Psoas muscle (tissue), 8 donors: ENCODE measurements at places on chromosomes 2 and 18. TPM values are rescaled to one million over a fixed set of nuclear protein-coding genes. Genes with fewer than 3 reads are reported as not detected.

DNA sequence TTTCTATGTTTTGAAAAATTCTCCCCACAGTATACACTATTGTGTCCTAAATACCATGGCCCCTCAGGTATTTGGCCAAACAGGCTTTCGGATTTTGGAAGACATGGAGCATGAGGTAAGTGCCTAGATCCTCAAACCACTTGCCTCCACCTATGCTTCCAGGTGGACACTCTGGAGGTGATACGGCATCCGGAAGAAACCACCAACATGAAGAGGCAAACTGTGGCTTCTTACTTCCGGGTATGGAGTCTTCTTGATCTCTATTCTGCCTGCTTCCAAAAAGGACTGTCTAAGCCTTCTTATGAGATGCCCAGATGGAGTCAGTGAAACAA lies 252.0 kb upstream of the SP5 start:
- no peak for DNase-seq
- no peaks in the 10 kb centered on the region for H3K27me3 ChIP-seq
- H3K4me3 ChIP-seq, result no peak overlapping the region
- H3K27ac ChIP-seq, result no peak overlapping the region

DNA sequence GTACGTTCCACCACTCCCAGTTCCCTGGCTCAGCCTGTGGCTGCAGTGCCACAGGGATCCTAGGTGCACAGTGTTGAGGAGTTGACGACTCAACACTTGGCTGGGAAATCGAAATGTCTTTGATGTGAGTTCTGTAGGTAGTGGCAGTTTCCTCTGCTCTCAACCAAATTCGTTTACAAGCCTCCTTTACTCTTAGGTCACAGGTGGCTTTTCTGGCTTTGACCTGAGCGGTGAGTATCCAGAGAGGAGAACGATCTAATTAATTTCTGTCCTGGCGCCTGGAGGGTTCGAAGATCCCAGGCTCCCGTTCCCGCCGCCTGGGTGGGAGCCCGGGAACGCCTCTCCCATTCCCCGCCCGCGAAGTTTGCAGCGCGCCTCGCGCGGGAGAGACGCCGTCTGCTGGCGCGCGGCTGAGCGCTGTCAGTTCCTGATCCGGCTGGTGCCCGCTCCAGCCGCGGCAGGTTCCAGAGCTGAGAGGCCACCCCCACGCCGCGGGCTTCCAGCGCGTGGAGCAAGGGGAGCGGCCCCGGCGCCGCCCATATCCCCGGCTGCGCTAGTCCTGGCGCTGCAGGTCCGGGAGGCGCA lies at the start of gene LAMA3:
TSS of gene LAMA3 (plus strand) at position 423 of the 585 bp plus-strand sequence. CDS start 231 bp downstream, outside the sequence.
- DNase-seq, result peak; percentile 56
- H3K36me3 ChIP-seq, result no peaks in the 10 kb centered on the region
- no peaks in the 10 kb centered on the region for H3K4me1 ChIP-seq
- peak within 1 kb of the TSS; percentile 69 for H3K4me3 ChIP-seq

DNA sequence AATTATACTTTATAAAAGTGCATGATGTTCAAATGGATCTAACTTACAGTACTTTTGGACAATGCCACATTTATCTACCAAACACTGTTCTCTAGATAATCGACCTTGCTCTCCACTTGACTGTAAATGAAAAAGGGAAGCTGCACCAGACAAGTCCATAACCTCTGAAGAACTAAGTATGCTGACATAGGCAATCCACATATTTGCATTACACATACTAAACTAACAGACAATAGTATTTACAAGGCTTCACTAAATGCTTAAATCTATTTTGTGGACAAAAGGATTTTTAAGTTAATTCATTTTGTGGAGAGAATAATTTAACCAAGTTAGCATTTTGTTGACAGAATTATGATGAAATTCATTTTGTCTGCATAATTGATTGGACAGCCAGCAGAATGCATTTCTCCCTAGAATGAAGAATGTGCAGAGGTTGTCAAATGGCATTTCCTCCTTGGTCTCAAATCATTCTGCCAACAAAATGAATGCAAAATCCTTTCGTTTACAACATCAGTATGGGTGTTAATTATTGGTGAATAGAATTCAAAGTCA lies 520.9 kb downstream of the CPS1 start:
- no peak for DNase-seq
- no peak overlapping the region for H3K27ac ChIP-seq
- no peaks in the 10 kb centered on the region for H3K4me1 ChIP-seq
- H3K27me3 ChIP-seq, result no peaks in the 10 kb centered on the region
- H3K4me3 ChIP-seq, result no peak overlapping the region
- H3K36me3 ChIP-seq, result no peaks in the 10 kb centered on the region

DNA sequence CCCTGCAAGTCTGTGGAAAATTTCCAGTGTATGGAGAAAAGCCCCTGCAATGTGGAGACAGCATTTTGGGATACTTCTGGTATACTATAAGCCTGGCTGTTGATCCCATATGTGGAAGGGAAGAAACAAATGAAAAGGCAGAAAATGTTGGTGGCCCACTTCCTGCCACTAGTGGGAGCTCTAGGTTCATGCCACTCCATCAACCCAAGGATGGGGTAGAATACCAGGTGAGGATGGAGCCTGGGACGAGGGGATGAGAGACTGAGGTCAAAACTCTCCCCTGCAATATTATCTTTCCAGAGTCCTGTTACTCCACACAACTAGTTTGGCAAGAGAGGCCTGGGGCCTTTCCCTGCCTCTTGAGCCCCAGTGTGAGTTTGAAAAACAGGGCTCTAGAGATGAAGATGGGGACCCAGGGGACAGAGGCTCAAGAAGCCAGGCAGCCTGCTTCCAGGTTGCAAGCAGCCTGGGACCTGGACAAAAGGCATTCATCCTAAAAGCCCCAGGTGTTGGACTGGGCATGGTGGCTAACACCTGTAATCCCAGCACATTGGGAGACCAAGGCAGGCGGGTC lies 31.9 kb downstream of the BMP10 start:
- no peaks in the 10 kb centered on the region for H3K27me3 ChIP-seq
- H3K4me3 ChIP-seq, result no peak overlapping the region

- H3K27me3 ChIP-seq, result no peaks in the 10 kb centered on the region
- peak; percentile 80 for DNase-seq
- H3K4me3 ChIP-seq, result peak overlapping the region; percentile 95
- no peaks in the 10 kb centered on the region for H3K36me3 ChIP-seq
These were observed 620 bp upstream of the GALNT1 start for GRCh38 chr18:35580701-35581539.

- H3K4me1 ChIP-seq, result no peaks in the 10 kb centered on the region
- DNase-seq, result no peak
- no peaks in the 10 kb centered on the region for H3K27me3 ChIP-seq
- no peak overlapping the region for H3K4me3 ChIP-seq
- H3K36me3 ChIP-seq, result no peaks in the 10 kb centered on the region
- no peak overlapping the region for H3K27ac ChIP-seq
These were observed 245.4 kb downstream of the NCKAP5 start for GRCh38 chr2:133322909-133323308.

GRCh38 chr2:1864301-1864980 lies 120.1 kb upstream of the PXDN start:
- no peaks in the 10 kb centered on the region for H3K27me3 ChIP-seq
- no peak overlapping the region for H3K4me3 ChIP-seq
- no peaks in the 10 kb centered on the region for H3K4me1 ChIP-seq
- no peak for DNase-seq
- no peak overlapping the region for H3K27ac ChIP-seq
- H3K36me3 ChIP-seq, result no peaks in the 10 kb centered on the region

DNA sequence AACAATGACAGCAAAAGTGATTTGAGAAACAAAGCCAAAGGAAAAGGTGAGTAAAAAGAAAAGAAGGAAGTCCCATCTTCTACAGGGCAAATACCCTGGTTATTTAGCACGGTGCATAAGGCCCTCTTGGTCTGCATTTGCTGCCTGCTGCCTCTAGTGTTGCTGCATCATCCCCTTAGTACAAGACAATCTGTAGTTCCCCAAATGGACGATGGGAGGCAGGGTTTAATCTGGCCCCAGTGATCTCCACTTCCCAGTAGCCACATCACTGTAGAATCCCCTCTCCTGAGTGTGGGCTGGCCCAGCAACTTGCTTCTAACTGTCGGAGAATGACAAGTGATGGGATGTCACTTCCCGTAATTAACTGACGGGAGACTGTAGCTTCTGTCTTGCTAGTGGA lies 85.1 kb downstream of the CTAGE1 start:
- H3K4me3 ChIP-seq, result no peak overlapping the region
- no peak overlapping the region for H3K27ac ChIP-seq
- H3K36me3 ChIP-seq, result no peaks in the 10 kb centered on the region
- DNase-seq, result no peak
- H3K4me1 ChIP-seq, result no peaks in the 10 kb centered on the region

- no peaks in the 10 kb centered on the region for H3K36me3 ChIP-seq
- H3K27me3 ChIP-seq, result no peaks in the 10 kb centered on the region
- no peak overlapping the region for H3K27ac ChIP-seq
- no peak overlapping the region for H3K4me3 ChIP-seq
- no peak for DNase-seq
- H3K4me1 ChIP-seq, result no peaks in the 10 kb centered on the region
These were observed 40.6 kb upstream of the TFPI start for GRCh38 chr2:187594801-187595200.

- no peaks in the 10 kb centered on the region for H3K27me3 ChIP-seq
- H3K36me3 ChIP-seq, result no peaks in the 10 kb centered on the region
- H3K27ac ChIP-seq, result no peak overlapping the region
- H3K4me3 ChIP-seq, result no peak overlapping the region
These were observed 405.5 kb downstream of the MEIS1 start for GRCh38 chr2:66840321-66841002.

Gene FAHD2B
- polyA plus RNA-seq, result 13.9 TPM

Gene KCNIP3
- 1.8 TPM for polyA plus RNA-seq

Gene KATNAL2
- polyA plus RNA-seq, result 0.24 TPM
